ENCODE measurements at places on chromosomes 1 and 21.

DNA sequence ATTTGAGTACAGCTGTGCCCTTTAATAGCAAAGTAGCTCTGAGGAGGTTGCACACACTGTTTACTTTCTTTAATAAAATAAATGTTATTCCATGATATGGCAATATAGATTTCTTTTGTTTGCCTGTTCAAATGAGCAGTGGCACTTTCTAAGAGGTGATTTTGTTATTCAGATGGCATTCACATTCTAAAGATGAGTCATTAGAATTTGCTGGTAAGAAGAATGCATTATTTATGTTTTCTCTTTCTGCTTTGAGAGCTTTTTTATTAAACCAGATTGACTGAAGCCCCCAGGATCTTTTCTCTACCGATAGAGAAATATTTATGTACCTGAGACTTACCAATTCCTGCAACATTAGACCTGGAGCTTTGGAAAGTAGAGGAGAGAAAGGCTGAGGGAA is 11.2 kb upstream of the LEPR start:
- DNase-seq, result no peak

DNA sequence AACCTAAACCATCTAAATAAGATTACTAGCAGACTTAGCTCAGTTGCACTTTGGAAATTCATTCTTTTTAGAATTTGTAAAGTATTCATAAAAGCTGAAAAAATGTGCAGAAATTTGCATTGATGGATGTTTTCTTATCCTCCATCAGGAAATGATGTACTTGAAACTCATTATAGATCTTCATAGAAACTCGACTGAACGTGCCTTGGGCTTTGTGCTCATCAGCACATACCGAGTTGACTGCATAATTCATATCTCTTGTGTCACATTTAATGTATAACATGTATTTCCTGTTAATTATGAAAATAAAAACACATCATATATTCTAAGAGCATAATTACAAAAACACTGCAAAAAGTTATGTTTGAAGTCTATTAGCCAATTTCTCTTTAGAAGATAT is 290.9 kb upstream of the NR5A2 start:
- DNase-seq, result no peak

GRCh38 chr1:198563583-198563982 is 23.1 kb upstream of the ATP6V1G3 start:
- no peak for DNase-seq

DNA sequence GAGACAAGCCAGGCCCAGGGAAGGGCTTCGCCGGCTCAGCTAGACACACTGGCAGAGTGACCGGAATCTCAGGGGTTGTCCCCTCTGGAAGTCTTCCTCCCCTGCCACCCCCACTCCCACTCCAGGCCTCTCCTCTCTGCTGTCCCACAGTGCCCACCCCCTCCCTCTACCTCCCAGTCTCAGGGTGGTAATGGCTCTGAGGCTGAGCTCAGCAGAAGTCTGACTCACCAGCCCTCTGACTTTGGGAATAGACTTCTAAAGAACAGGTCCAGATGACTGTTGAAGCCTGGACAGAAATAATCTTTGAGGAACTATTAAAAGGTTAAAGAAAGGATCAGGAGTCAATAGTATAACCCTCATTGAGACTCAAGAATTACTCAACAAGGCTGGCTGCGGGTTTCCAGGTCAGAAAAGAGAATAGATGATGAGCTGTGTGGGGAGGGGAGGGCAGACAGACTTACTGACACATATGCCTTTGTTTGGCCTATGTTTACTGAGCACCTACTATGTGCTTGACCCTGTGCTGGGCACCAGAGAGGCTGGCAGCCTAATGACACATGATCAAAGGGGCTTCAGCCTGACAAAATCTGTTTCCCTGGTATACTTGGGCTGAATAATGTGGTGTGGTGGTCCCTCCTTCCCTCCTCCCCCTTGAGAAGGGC is 8.2 kb downstream of the HCRTR1 start:
- no peak for DNase-seq

GRCh38 chr21:25462517-25462971 is 144.7 kb downstream of the MRPL39 start:
- no peak for DNase-seq

- DNase-seq, result no peak
These were observed 37.1 kb upstream of the SERPINC1 start for GRCh38 chr1:173954179-173954578.

- no peak for DNase-seq
These were observed at the start of gene LMX1A for GRCh38 chr1:165355977-165356811. Gene LMX1A (minus strand): TSS chr1:165356715. CDS start chr1:165355559, 1,156 bp downstream.

DNA sequence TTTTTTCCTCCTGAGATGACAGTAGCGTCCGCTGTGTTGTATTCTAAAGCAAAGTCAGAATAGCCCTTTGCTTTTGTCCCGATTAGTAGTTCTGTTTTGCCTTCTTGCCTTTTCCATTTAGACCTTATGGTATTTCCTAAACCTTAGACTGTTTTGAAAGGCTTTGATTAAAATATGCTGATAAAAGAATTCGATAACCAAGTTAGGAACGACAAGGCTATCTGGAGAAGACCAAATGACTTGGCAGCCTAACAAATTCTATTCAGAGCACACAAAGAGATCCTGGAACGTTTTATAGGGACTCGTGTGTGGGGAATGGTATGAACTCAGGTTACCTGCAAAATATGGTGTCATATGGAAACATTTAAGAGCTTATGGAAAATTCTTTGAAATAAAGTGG is 42.9 kb downstream of the NFIA start:
- no peak for DNase-seq

DNA sequence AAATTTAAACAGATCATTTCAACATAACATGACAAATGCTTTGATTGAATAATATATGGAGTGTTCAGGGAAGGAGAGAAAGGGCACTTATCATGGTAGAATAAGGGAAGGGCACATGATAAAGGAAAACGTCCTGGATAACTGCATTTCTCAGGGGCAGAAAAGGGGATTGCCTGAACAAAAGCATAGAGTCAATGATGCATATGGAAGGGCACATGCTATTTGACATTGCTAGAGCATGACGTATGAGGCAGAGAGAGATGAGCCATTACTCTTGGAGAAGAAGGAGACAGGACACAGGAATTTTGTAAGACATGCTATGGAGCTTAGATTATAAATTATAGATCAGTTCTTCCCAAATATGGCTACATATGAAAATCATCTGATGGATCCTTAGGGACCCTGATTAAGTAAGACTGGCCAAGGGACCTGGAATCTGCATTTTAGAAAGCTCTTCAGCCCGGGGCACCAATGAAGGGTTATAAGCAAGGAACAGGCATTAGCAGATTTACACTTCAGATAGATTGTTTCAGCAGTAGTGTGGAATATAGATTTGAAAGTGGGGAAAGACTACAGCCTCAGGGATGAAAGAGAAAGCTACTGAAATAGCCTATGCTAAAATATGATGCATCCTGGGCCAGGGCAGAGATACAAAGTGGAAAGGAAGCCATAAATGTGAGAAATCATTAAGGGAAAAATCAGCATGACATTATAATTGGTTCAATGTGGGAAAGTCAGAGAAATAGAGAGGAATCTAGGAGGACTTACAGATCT is 21.3 kb downstream of the FMO2 start:
- no peak for DNase-seq

DNA sequence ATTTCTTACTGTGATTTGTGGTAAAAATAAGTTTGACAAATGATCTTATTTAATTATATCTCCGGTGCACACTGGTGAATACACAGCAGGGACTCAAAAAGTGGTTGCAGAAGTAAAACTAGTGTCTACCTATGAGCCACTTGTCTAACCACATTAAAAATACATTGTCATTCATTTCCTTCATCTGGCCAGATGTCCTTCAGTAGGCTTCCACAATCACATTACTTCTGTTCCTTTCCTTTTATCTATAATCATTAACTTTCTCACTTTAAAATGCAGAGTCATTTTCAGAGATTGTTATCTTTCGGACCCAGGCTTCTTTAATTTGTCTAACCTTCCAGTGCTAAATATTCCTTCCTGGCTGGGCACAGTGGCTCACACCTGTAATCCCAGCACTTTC is 3.0 kb downstream of the RBBP5 start:
- DNase-seq, result no peak

DNA sequence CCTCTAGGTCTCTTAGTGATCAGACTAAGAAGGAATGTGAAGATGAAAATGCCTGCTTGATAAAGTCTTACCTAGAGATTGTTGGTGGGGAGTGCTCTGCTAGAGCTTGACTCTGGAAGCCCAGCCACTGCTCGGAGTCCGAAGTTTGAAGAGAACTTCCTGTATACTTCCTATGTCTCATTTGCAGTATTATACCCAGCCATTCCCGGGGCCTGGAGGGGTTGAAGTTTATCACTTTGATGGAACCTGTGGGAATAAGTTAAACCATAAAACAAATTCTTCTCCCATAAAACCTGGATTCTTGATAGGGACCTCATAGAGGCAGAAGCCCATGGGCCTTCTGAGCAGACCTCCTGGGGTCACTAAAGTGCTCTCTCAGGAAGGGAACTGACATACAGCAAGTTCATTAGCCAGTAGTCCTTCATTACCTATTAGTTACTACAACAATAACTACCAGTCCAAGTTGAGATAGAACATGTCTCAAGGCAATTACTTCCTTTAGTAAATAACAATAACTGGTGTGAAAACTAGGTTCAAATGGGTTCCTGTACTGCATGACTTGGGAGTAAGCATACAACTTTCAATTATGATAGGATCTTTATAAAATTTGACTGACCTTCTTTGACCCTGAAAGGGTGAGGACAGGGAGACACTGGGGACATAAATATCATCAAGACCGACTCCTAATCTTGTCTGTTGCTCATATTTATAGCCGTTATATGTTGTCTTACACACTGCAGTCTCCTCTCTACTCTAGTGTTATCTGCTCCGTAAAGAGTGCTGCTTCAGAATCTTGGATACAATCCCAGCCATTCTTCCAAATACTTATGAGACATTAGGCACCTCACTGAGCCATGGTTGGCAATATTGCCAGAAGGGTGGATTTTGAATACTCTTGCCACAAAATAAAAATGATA is at the start of gene OR6N1:
Gene OR6N1, minus strand, starts transcription at position 246 of the 917 bp plus-strand sequence. CDS start 5,513 bp downstream, outside the sequence.
- DNase-seq, result no peak

GRCh38 chr1:237041795-237042525 is at the start of gene RYR2:
Gene RYR2 (plus strand): TSS chr1:237042184. CDS start chr1:237042522, 338 bp downstream.
- peak; percentile 26 for DNase-seq

DNA sequence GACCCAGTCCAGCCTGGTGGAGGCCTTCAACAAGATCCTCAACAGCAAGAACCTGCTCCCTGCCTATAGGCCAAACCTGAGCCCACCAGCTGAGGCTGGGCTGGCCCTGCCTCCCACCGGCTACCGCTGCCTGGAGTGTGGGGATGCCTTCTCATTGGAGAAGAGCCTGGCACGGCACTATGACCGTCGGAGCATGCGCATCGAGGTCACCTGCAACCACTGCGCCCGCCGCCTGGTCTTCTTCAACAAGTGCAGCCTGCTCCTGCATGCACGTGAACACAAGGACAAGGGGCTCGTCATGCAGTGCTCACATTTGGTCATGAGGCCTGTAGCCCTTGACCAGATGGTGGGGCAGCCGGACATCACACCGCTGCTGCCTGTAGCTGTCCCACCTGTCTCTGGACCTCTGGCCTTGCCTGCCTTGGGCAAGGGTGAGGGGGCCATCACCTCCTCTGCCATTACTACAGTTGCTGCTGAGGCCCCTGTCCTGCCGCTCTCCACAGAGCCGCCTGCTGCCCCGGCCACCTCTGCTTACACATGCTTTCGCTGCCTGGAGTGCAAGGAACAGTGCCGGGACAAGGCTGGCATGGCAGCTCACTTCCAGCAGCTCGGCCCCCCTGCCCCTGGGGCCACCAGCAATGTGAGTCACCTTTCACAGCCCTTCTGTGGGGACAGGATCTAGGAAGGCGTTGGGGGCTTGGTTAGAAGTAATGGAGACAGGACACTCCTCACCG is 5.8 kb downstream of the ZNF687 start:
- no peak for DNase-seq

- no peak for DNase-seq
These were observed 3.9 kb downstream of the ADIPOR1 start for GRCh38 chr1:202954057-202954745.

DNA sequence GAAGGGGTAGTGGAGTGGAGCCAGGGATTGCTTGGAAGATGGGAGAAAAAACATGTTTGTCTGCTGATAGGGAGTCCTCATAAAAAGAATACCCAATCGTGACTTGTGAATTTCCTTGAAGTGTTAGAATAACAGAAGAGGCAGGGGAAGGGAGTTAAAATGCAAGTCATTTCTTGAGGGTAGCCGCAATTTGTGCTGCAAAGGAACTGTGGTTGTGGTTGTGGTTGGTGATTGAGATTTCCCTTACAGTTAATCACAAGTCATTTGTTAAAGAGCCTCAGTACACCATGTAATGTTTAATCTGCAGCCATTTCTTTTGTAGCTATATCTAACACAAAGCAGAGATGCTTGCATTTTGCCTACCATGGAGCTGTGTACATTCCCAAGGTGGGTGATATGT is 38.5 kb upstream of the EGLN1 start:
- peak; percentile 97 for DNase-seq

DNA sequence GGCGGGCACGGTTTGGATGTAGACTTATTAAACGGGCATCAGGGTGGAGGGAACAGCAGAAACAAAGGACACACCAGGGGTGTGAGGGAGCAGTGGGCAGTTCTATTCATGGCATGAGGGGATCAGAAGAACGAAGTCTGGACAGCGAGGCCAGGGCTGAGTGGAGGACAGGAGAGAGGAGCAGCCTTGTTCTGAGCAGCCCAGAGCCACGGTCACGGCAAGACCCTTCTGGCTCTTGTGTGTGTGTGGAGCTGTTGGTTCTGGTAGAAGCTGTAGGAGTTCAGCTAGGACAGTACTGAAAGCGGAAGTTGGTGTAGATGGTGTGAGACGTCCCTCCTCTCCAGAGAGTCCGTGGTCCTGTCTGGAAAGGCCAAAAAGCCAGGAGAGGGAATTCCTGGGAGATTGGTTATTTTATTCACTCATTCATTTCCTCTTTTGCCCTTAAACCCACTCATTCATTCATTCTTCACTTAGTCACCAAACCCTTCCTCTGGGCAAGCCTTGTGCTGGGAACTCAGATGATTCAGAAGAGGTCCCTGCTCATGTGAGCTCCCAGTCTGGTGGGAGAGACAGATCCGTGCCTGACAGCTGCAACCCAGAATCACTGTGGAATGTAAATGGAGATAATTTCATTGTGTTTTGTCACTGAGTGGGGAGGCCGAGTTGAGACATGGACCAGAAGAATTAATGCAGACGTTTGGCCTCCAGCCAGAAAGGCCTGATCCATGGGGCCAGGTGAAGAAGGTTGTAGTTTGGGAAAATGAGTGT is 4.1 kb upstream of the ACOT11 start:
- peak; percentile 47 for DNase-seq

GRCh38 chr21:41367945-41368734 is 6.3 kb downstream of the MX2 start:
- no peak for DNase-seq

GRCh38 chr1:1140673-1141072 is 24.8 kb upstream of the C1orf159 start:
- no peak for DNase-seq

- peak; percentile 62 for DNase-seq
These were observed 30.0 kb upstream of the SGIP1 start for GRCh38 chr1:66503841-66504470.

Measured in KBM-7 (cell line).